HuH-7.5 (cell line): ENCODE measurements at places on chromosomes 12 and 14.

GRCh38 chr14:20388159-20388558 lies 25.1 kb downstream of the TEP1 start:
- no peak for DNase-seq

- no peak for DNase-seq
Measured at GRCh38 chr12:4819654-4820053, 90.1 kb upstream of the KCNA1 start.

GRCh38 chr12:63941166-63941800 lies 96.8 kb downstream of the SRGAP1 start:
- DNase-seq = no peak

GRCh38 chr12:6914246-6914946 lies at the start of gene ENO2:
Gene ENO2 (plus strand): TSS chr12:6914580. CDS start chr12:6915833, 1,253 bp downstream.
- DNase-seq = peak; percentile 54

GRCh38 chr12:53849656-53850055 lies 89.0 kb upstream of the HOXC13 start:
- DNase-seq = no peak

DNA sequence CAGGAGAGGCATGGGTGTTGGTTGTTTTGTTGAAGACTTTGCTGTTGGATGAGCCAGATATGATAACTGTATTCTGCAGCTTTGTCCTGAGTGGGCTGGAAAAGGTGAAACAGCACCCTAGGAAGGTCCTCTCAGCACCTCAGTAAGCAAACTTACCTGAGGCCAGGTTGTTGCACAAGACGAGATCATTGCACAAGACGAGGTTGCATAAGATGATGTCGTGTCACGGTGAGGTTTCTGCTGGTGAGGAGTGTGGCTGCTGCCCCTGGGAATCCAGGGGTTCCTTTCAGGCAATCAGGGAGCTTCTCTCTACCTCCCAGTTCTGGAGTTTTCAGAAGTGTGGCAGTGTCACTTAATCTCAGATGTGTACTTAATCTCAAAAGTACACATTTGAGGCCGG lies 85.6 kb downstream of the GLT1D1 start:
- DNase-seq = no peak

DNA sequence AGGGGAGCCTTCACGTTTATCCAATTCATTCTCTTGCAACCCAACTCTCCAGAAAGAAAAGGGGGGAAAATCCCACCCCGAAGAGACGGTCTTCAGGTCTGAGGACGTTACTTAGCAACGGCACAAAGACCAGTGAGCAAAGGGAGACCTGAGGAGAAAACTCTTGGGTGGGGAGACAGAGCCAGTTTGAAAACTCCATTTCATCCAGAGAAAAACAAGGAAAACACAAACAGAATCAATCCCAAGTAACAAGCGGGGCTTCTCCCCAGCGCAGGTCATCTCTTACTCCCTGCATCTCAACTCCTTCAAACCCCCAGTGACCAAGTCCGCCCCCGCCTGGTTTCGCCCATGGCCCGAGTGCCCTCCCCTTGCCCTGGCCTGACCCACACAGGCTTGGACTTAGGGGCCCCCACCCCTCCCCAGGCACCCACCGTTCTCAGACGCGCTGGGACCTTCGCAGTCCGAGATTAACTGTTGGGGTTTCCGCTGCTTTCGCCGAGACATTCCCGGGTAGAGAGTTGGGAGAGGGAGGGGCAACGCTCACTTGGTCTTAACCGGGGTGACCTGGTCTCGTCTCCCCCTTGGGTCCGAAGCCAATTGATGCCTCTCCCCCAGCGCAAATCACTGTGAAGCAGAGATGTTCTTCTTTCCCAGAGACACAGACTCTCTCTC lies 10.4 kb upstream of the SALL2 start:
- no peak for DNase-seq

DNA sequence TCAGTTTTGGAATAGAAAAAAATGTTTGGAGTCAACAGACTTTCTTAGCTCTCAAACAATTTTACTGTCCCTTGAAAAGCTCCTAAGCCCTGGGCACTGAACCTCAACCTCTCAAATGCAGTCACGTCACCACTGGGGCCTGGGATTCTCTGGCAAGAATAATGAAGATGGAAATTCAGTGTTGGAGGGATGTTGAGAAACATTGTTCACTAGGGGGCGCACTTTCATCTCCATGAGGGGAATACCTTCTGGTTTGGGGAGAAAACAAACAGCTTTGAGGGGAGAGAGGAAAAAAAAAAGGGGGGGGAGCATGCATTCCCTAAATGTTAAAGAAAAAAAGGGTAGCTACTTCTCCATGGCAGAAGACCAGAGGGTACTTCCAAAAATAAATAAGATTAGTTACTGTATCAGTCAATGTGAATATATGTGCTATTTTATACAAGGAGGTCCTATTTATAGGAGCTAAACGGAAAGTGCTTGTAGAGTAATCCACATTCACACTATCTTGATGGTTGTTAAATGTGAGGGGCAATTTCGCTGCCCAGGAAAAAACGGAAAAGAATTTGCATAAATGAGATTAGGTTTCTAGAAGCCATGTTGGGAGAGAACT lies 5.8 kb upstream of the TBPL2 start:
- peak; percentile 61 for DNase-seq

GRCh38 chr14:92492258-92492657 lies 21.3 kb upstream of the RIN3 start:
- no peak for DNase-seq

DNA sequence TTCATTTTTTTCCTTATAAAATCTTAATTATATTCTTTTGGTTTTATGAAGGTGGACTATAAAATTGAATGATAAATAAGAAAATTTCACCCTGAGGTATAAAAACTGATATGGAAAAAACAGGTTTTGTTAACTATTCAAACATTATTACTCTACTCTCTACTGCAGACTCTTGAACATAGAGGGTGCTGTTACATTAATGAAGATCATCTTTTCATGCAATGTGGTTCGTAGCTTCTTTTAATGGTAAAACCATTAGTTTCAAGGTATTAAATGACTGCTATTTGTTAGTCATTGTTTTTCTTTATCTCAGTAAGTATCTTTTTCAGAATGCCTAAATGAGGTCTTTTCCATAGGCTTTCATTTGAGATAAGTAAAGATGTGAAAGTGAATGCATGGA lies 510.4 kb downstream of the SLC16A7 start:
- DNase-seq = no peak
